Left cardiac atrium (tissue), 4 donors: ENCODE measurements at places on chromosomes 2 and 18. TPM values are rescaled to one million over a fixed set of nuclear protein-coding genes. Genes with fewer than 3 reads are reported as not detected.

- no peak for DNase-seq
These were observed 306.1 kb downstream of the ZEB2 start for GRCh38 chr2:144213797-144214196.

DNA sequence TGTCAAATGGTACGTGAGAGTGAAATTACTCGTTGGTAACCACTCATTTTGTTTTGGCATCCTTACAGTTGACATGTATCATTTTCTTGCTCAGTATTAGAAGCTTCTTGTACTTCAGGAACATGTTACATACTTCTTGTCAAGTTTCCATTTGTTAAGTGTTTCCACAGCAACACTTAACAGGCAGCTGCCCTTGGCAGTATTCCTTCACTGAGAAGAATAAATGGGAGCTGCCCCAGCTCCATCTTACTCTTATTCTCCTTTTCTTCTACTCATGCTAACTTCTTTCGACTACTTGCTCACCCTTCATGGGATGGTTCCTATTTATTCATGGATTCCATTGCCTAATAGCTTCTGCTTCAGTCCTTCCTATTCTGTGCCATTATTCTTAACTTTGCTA, 60.1 kb upstream of the TUBA3E start:
- DNase-seq: no peak

Gene C1QL2
- not detected for total RNA-seq

DNA sequence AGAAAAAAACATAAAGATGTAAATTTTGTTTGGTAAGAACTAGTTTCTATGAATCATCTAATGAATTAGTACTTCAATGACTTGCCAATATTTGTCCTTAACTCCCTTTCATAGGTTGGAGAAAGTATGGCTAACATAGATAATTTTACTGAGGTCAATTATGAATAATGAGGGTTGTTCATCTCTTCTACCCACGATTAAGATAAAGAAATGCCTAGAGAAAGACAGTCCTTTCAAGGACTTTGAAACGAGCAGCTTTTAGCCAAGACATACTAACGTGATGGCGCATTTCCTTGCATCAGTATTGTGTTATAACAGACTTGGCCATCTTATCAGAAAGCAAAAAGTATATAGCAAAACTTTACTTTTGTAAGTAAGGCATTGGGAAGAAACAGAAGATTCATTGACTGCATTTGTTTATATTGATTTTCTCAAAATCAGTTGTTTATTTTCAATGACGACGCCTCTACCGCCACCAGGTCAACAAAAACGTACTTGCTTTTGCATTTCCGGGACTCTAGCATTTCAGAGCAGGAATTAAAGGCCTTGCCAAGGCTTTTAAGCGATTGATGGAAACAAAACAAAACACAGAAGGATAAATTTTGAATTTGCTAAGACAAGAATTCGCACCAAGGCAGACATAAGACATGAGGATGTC, 961 bp downstream of the RBM43 start:
- DNase-seq: no peak

DNA sequence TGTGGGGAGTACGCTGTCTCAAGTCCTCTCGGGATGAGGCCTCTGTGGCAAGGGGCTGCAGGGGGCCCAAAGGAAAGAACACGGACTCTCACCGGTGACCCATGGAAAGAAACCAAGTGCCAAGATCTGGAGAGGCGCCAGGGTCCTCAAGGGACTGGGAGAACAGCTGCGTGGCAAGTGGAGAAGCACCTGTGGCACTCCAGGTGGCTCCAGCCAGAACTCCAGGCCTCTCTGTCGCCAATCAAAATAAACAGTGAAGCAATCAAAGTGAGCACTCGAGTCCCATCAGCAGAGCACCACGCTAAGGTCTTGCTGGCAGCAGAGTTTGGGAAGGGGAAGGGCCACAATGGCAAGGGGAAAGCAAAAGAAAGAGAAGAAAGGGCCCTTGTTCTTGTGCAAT, 54.7 kb downstream of the BCL2 start:
- no peak for DNase-seq

Gene PRKAG3
- 0.10 TPM for total RNA-seq

DNA sequence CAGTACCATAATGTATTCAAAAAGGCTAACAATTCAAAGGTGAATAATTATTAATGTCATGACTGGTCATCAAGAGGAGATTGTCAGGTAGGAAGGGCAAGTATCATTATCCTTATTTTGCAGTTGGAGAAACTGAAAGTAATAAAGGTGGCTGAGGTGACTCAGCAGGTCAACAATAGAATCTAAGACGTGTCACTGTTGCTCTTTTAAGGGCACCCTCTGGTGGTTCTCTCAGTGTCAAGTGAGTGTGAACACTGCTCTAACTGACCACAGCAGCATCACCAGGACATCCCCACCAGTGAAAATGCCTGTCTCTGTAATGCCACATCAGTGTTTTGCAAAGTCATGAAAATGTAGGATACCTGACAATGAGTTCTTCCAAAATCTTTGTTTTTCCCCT, 69.7 kb downstream of the DCC start:
- no peak for DNase-seq

GRCh38 chr2:225025917-225026571, 16.2 kb downstream of the DOCK10 start:
- no peak for DNase-seq

Gene RNASEH1
- 22.2 TPM for total RNA-seq
